ENCODE measurements at places on chromosomes 6 and 20.

DNA sequence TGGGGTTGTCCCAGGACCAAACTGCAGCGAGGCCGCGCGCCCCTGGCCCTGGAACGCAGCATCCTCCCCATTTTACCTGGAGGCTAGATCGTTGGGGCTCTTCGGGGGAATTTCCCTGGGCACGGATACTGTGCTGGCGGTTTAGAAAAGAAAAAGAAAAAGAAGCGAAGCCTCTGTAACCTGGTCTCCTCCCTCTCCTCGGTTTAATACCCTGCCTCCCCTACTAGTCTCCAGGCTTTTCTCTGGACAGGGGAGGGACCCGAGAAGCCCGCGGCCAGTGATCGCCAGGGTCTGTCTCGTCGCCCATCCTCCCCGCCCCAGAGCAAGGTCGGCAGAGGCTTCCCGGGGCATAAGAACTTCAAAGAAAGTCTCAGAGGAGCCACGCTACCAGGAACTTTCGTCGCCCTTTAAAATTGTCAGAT is 6.1 kb upstream of the LAMP5 start:
- no peak for DNase-seq

- DNase-seq = peak; percentile 22
Observed at GRCh38 chr6:26550250-26550993, 12.3 kb downstream of the HMGN4 start.

DNA sequence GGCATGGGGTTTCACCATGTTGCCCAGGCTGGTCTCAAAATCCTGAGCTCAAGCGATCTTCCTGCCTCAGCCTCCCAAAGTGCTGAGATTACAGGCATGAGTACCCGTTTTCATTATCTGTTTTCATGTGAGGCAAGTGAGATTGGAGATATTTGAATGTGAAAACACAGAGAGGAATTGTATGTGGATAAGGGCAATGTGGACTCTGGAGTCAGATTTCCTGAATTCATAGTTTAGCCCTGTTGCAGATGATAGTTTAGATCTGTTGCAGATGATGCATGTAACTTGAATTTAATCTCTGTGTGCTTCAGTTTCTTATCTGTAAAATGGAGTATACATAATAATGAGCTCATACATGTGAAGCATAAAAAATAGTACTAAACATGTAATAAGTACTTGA is 3.7 kb downstream of the SMPDL3A start:
- no peak for DNase-seq

- DNase-seq = no peak
Observed at GRCh38 chr6:106925948-106926347, 48.6 kb downstream of the CD24 start.

DNA sequence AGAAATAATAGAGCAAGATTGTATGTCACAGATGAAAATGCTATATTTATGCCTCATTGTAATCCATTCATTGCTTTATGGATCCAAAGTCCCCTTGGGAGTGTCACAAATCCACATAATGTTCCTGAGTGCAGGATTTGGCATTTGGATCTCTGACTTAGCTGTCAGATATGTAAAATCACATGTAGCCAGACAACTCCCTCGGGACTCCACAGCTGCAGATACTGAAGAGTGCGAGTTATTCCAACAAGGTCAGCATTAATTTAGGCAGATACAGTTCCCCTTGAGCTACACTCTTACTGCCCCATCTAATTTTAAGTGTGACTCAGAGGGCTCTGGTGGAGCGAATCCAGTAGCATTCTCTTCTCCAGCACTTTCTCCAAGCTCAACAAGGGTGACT is 433.2 kb downstream of the CD83 start:
- no peak for DNase-seq

DNA sequence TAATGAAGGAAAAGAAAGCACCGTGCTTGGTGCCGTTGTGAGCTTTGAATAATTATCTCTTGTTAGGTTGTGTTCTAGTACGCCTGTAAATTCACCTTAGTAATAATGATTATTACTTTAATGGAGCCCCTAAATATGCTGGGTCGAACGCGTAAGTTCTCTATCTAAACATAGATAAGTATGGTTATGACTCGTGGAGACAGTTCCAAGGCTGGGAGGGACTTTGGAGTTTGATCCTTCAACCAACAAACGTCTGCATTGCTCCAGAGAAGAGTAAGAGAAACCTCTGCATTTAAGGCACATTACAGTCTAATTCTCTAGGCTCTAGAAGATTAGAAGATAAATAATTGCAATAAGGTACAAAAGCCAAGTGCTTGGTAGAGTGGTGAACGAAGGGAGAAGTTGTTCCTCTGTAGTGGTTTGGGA is 514 bp downstream of the ACOT13 start:
- DNase-seq = no peak

DNA sequence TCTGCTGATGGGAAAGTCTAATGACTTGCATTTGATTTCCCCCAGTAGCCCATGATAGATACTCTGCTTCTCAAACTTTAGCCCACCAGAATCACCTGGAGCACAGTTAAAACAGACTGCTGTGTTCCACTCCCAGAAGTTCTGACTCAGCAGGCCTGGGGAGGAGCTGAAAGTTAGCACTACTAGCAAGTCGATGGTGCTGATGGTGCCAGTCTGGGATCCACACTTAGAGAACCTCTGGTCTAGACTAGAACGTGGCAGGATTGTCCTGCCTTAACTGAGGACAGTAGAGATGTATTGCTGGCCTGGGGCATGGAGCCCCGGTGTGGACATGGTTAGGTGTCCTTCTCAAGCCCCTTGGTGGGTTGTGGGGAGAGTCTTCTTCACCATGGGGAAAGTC is 8.7 kb downstream of the TOX2 start:
- DNase-seq = no peak

GRCh38 chr6:30360139-30360538 is 15.2 kb downstream of the RPP21 start:
- DNase-seq = no peak

DNA sequence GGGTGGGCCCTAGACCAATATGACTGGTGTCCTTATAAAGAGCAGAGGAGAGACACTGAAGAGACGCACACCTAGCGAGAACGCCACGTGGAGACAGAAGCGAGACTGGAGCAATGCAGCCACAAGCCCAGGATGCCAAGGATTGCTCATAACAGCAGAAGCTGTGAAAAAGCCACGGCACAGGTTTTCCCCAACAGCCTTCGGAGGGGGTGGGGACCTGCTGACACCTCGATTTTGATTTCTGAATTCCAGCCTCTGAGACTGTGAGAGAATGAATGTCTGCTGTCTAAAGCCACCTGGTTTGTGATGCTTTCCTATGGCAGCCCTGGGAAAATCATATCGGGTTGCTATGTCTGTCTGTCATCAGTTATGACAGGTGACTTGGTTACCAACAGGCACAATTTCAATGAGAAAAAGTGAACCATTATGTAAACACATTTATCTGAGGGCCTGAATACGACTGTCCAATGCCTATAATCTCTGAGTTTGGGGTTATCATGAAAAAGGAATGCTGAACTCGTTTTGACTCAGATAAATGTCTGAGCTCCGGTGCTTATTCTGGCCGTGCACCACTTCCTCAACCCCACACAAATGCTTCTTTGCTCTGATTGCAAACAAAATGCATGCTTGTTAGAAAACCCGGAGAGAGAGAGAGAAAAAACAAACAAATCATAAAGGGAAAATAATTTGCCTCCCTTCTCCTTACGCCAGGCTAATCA is 769.7 kb downstream of the PTPRT start:
- no peak for DNase-seq

DNA sequence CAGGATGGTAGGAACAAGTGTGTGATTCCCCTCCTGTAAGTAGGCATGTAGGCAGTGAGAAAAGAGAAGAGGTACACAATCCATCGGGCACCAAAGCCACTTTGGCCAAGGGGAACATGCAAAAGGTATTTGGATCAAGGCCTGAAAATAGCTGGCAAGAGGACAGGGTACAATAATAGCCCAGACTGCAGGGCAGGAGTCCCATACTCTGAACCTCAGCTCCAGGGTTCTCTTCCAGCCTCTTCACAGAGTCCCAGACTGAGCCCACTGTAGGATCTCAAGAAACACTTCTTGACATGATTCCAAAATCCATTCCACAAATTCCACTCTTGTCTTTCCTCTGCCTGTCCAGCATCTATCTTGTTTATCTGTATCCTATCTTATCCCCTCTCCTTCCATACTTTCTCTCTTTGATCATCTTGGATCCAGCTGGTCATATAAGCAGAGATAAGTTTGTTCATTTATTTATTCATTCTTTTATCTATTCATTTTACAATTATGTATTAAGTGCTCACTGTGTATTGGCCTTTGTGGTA is 19.7 kb downstream of the ACSS2 start:
- no peak for DNase-seq

GRCh38 chr20:49420811-49421295 is 61.6 kb downstream of the KCNB1 start:
- DNase-seq = no peak

DNA sequence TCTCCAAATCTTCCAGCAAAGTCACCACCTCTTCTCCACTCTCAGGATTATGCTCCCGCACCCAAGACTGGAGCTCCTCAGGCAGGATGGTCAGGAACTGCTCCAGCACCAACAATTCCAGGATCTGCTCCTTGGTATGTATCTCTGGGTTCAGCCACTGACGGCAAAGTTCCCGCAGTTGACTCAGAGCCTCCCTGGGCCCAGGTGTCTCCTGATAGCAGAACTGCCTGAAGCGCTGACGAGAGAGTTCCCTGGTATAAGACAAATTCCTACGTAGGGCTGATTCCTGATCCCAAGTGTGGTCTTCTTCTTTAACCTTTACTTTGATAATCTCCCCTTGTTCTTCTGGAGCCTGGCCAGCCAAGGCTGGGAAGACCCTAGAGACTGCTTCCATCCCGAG is 60.6 kb downstream of the GPX5 start:
- DNase-seq = no peak

DNA sequence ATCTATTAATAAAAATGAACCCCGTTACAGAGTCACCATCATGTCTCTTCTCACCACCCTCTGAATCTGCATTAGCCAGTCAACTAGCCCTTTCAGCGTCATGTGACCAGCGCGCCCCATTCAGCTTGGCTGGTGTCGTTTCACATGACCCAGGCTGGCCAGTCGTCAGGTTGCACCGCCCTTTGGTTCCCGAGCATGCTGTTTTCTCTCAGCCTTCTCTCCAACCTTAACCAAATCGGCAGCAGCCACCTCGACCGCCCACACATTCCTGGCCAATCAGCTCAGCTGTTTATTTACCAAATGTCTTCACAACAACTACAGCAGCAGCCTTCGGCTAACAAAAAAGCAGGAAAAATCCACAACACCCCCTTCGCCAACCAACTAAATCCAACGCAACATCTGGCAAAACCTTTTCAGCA is 5.6 kb downstream of the SRSF3 start:
- DNase-seq = peak; percentile 69

DNA sequence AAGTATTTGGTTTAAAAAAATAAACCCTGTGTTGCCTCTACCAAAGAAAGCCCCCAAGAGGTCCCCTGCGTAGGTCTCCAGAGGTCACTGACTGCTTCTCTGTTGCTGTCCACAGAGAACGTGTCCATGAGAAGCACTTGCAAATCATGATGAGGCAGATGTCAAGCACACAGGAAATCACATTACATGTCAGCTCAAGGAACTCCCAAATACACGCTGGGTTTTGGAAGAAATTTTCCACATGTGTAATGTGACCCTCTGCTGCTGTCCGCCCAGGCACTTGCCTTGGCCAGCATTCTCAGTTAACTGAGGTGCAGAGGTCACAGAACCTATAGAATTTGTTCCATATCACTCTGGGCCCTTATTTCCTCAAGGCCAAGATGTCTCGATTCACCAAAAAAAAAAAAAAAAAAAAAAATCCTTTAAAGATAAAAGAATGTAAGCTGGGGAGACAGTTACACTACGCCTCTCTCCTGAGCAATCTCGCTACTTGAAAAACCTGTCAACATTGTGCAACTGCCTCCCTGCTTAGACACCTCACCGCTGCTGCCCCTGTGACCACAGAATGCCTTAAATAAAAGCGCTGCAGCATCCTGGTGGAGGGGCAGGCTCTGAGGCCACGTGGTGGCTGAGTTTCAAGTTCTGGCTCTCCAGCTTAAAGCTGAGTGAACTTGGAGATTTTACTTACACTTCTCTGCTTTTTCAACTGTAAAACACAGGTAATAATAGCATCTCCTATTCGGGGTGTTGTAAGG is 42.3 kb downstream of the SLC22A23 start:
- DNase-seq = peak; percentile 1
